Activated effector memory CD4-positive, alpha-beta T cell treated with Interleukin-2 at 50 U/mL for 16 hours (primary cell): ENCODE measurements at places on chromosomes 12 and 14.
A peak's percentile ranks its signal among the peaks of the same experiment; 100 is the strongest.

- DNase-seq = no peak
These were observed 8.1 kb downstream of the SPATS2 start for GRCh38 chr12:49375406-49375805.

- no peak for DNase-seq
These were observed 403.1 kb downstream of the C12orf75 start for GRCh38 chr12:105733579-105733978.

- DNase-seq = peak; percentile 60
These were observed 31.7 kb downstream of the PTHLH start for GRCh38 chr12:27940756-27941402.

DNA sequence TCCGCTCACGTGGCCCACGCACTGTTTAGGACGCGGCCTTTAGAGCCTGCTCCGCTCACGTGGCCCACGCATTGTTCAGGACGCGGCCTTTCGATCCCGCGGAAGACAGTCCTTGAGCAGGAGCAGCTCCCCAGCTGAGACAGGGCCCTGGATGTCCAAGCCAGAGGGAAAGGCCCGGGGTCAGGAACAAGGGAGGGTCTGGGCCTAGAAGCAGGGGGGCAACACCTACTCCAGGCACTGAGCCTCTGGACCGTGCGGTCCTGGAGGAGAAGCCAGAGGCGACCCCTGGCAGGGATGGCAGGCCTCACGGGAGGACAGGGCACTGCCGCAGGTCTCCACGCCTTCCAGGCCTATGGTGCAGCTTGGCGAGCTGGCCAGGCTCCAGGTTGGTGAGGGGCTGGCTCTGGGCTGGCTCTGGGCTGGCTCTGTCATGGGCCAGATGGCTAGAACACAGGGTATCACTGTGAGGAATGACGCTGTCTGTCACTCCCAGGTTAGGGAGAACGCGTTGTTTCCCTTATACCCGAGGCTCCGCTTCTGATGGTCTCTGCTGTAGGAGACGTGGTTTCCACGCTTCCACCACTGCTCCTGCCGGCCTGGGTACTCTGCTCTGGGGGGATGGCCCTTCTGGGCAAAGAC lies 341.7 kb downstream of the TMEM121 start:
- DNase-seq = no peak

DNA sequence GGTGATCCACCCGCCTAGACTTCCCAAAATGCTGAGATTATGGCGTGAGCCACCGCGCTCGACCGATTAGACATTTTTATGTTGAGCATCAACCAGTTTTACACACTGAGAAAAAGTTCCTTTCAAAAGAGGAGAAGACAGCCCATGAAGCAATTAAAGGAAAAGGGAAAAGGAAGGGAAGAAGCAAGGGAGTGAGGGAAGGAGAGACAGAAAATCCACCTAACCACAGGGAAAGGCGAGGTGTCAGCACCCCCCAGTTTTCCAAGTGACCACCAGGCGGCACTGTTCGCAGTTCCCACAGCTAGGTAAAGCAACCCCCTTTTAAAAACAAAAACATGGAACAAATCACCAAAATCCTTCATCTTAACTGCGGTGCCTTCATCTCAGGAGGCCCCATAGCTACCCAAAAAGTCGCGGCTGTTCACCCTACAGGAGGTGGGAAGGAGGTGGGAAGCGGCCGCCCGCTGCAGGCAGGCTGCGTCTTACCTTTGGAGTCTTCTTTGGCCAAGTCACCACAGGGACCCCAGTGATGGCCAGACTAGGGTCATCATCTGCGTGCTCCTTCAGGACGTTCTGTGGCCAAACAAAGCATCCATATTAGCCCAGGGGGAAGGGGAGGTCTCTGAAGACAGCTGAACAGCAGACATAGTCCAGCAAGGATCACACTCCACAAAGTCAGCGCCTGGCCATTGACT lies 86.6 kb downstream of the KDM2B start:
- DNase-seq = peak; percentile 37

- no peak for DNase-seq
These were observed 113.6 kb downstream of the GALC start for GRCh38 chr14:87879389-87879788.

DNA sequence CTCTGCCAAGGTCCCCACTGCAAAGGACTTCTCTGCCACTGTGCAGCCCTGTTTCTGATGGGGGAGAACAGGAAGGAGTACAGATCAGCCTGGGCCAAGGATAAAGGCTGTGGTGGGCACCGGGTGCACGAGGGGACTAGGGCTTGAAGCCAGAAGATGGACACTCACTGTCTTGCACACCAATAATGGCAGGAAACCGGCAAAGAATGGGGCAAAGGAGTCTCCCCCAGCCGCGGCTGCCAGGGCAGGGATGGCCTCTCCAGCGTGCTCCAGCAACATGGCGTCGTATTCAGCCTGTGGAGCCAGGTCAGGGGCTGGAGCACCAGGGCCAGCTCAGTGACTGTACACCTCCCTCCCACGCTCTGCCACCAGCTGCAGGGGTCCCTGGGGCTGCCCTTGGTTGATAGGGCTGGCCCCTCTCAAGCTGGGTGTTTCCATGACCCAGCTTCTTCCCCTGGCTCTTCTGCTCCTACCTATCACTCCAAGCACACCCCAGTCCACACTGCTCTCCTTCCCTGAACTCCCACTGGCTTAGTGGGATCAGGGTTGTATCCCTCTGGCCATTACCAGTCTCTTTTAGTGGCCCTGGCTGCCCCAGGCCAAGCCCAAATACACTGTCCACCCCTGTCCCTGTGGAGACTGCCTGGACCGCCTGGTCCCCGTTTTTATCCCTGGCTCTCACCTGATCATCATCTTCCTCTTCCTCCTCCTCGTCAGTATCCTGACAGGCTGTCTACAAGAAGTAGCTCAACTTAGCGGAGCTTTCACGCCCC lies 6.3 kb downstream of the IPO4 start:
- DNase-seq = no peak

DNA sequence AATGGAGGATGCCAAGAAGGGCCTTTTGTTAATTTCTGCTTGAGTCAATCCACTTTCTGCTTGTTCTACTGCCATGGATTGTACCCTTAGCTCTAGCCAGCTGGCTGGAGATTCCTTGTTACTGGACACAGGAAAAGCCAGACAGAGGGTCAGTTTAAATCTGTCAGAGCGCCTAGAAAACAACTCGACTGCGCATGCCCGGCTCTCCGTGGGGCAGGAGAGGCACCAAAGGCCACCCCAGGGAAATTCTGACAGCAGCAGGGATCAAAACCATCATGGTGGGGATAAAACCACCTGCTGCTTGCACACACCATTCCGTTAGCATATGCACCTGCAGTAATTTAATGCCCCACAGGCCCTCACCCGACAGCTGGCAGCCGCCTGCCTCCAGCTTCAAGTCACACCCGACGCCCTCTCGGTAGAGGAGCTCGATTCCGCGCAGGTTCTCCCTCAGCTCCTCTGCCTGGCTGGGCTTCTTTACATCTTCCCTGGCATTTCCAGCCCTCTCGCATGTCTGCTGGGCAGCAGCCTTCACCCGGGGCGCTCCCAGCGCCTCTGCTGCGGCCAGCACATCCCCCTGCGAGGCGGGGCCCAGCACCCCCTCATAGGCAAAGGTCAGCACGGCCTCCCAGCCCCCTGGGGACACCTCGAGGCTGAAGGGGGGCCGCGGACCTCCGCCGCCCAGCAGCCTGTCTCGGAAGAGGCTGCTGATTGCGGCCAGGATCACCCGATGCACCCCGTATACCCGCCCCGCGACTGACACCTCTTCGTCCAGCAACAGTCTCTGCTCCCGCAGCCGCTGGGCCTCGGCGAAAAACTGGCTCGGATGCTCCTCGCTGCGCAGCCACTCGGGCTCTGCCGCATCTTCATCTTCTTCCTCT lies 1.0 kb downstream of the KLHL33 start:
- no peak for DNase-seq

- no peak for DNase-seq
These were observed 136.4 kb upstream of the USP15 start for GRCh38 chr12:62123721-62124203.

- no peak for DNase-seq
These were observed 163.0 kb downstream of the ATP23 start for GRCh38 chr12:58104351-58104755.

DNA sequence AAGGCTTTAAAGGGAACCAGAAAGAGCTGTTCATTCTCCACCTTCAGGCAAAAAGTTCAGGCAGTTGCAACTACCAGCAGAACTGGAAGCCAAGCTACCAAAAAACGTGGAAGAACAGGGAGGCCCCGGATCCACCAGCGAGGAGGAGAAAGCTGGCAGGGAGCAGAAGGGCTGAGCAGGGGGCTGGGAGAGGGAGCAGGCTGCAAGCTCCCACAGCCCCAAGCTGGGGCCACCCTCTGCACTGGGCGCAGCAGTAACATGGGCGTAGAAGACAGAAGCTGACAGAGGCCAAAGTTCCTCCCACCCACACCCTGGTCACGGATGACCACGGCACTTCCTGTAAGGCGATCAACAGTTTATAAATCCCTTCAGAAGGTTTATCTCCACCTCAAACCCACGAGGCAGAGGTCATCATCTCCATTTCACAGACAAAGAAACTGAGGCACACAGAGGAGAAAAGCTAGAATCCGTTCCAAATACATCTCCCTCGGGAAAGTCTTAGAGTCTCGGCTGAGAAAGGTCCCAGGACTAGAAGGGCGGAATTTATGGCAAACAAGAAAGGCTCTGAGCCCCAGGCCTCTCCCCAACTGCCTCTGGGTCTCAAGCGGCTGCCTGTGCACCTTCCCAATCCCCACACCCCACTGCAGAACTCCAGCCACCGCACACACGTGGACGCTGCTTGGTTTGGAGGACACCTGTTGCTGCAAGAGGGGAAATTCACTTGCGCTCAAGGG lies 1.8 kb downstream of the CCDC85C start:
- DNase-seq = no peak

DNA sequence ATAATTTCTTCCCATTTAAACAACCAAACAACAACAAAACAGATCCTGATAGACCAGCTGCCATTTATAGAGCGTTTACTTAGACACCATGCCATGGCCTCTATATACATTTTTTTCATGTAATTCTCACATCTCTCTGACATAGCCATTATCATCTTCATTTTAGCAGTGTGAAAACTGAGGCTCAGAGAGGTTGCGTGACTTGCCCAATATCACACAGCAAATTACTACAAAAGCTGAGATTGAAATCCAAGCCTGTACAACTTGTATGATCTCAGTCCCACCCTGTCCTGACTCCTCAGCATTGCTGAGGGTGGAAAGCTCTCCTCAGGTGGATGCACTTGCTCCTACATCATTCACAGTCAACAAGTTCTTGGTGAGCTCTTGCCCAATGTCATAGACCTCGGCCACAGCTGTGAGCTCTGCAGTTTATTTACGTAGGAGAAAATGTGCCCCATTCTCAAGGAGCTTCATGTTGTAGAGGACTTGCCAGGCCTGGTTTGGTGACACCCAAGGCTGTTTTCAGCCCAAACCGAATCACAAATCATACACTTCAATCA lies 55.5 kb downstream of the CRACR2A start:
- no peak for DNase-seq

DNA sequence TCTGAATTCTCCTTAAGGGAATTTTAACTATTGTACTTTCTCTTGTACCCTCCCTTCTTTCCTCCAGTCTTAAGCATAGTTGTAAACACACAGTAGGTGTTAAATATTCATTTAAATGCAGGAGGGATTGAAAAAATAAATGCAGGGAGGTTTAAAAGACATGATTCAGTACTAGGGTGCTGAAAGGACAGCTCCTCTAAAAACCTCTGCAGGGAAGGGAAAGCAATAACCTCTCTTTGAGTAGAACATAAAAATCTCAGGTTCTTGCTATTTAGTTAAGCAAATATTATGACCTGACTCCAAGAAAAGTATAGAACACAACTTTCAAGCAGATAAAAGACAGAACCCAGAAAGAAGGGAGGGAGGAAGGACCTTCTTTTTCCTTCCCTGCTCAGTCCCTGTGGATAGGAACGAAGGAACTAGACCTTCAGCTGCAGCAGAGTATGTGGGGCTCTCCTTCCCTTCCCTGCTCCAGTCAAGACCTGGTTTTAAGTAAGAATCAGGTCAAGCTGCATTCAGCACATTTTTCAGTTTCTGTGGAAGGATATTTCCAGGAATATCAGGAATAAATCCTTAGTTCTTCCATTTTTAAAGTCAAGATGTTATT lies 4.7 kb downstream of the MAP3K9 start:
- DNase-seq = no peak
